ENCODE measurements at places on chromosomes 3 and 15.

DNA sequence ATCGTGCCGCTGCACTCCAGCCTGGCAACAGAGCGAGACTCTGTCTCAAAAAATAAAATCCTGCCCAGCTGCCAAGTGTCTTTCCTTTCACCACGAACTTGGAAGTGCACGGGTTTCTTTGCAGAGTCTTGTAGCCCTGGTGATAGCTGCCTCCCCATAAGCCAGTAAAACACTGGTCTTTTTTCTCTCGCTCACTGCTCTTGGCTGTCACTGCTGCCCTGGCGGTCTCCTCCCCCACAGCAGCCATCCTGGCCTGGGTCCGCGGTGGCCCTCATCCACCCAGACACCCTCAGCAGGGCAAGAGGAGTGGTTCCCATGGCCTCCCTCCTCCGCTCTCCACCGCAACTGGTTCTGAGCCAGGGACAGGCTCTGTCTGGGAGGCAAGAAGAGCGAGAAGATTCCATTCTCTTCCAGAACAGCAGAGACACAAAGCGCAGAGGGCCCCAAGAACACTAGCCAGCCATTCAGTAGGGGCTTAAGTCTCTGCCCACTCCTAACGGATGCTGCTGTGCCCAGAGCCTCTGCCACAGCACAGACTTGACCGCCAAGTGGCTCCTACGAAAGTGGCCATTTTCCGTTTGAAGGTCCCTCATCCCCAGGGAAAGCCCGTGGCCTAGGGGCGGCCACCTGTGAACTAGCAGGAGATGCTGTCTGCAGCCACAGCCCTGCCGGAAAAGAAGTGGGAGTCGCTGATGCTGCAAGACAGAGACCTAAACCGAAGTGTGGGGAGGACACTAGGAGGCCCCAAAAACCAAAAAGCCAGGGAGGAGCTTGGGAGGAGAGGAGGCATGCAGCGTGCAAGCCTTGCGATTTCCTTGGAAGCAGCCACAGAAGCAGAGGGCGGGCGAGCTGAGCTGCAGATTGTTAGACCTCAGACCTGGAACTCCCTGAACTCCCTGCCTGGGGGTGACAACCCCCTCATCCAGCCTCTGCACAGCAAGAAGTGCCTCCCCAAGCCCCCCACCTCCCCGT lies 44.1 kb downstream of the KLHL25 start:
- DNase-seq, result peak; percentile 72

- no peak for DNase-seq
Observed at GRCh38 chr3:17092583-17092933, 207.8 kb downstream of the PLCL2 start.

DNA sequence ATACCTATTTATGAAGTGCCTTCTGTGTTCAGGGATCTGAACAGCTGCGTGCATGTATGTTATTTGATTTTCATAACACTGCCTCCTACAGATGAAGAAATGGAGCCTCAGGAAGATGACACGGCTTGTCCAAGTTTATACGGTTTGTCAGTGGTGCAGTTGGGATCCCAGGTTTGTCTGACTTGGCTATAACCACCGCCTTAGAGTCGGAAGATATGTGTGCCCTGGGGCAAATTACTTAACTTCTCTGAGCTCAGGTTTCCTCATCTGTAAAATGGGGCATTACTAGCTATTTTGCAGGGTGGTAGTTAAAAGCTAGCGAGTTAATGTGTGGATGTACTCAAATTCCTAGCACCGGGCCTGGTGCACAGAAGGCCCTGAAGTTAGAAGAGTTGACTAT lies 54.1 kb upstream of the ANP32A start:
- no peak for DNase-seq

DNA sequence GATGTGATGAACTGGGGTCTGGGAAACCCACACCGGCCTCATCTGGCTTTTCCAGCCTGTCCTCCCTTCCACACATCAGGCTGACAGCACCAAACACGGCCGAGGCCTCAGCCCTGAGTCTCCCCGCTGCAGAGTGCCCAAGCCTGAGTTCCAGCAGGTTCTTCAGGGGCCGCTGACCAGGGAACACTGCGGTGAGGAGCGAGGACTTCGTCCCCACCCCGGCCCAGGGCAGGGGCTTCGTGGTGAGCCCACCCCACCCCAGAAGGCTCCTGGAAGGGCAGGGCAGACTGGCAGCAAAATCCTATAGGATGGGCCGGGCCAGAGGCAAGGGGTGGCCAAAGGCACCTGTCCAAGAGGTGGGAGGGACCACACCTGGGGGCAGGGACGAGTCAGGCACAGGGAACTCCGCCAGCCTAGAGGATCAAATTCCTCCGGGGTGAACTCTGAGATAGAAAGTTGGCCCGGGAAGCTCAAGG lies at the start of gene SLC51A:
SLC51A (plus strand) TSS at position 446 of the 476 bp plus-strand sequence. CDS start 179 bp downstream, outside the sequence.
- DNase-seq, result no peak

DNA sequence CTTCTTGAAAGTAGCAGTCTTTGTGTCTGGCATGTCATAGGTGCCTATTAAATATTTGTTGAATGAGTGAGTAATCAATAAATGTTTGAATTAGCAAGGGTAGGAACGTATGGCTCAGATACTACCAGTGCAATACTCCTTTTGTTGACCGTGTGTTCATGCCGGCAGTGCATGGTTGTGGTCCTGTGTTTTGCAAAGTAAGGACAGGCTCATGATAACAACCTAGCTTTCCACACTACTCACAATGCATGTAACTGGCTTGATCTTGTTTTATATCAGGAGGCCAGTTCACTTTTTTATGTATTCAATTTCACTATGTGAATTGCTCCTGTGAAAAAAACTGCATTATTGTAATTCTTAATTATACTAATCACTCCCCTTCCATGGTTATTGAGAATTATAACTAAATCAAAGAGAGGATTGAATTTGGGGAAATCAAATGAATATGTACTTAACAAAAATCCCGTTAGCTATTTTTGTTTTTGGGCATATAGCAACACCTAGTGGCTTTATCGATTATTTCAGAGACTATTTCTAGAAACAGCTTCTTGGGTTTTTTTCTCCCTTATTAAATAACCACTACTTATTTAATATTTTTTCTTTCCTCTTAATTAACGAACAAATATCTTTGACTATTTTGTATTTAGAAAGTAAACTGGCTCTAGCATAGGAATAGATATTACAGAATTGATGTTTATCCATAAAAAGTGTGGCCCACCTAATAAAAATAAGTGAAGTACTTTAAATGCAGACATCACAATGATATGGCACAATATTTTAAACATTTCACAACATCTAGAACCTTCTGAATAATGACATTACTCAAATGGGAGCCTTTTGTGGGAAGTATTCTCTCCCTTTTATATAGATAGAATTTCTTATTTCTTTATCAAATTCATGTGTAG lies 218.5 kb downstream of the BBX start:
- DNase-seq, result no peak

DNA sequence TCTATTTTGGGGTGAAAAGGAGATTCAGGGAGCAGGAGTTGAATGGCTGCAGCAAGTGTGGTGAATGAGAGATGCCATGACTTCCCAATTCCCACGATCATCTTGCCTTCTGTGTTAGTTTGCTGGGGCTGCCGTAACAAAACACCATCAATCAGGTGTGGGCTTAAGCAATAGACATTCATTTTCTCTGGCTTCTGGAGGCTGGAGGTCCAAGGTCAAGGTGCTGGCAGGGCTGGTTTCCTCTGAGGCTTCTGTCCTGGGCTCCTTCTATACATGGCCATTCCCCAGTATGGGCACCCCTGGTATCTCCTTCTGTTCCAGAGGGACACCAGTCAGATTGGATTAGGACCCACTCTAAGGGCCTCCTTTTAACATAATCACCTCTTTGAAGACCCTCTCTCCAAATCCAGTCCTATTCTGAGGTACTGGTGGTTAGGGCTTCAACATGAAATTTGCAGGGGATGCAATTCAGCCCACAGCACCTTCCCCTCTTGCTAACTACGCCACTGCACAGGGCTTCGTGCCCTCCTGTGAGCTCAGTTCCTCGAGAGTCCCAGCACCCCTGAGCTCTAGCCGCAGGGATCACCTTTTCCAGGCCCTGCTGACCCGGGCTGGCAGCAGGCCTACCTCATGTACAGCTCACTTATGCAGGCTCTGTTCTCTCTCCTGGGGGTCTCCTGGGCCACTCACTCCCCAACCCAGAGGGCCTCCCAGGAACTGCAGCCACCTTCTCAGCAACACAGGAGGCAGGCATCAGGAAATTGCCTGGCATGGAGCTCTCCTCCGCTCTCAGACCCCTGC lies 37.3 kb upstream of the SLC6A11 start:
- no peak for DNase-seq

DNA sequence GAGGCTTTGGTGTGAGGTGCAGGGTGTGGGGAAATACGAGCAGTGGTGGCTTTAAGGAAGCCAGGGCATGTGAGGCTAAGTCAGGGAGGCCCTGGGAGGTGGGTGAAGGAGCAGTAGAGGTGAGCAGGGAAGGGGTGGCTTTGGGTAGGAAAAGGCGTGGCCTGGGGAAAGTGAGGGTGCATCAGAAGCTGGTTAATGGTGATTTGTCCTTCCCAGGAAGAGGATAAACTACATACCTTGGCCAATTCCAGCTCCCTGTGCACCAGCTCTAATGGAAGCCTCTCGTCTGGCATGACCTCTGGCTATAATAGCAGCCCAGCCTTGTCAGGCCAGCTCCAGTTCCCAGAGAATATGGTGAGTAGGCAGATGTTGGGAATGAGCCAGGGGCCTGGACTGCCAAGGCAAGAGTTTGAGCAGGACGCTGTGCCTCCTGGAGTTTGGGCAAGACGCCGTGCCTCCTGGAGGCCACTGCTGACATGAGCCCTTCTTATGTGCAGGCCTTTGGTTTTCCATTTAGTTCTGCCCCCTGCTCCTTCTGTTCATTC lies 41.3 kb downstream of the CDAN1 start:
- no peak for DNase-seq

GRCh38 chr3:59749291-59749690 lies 699.5 kb upstream of the CFAP20DC start:
- DNase-seq, result no peak

GRCh38 chr3:57135964-57136719 lies 29.0 kb downstream of the IL17RD start:
- DNase-seq, result no peak

- DNase-seq, result no peak
Observed at GRCh38 chr15:73175382-73175781, 123.1 kb downstream of the NEO1 start.

DNA sequence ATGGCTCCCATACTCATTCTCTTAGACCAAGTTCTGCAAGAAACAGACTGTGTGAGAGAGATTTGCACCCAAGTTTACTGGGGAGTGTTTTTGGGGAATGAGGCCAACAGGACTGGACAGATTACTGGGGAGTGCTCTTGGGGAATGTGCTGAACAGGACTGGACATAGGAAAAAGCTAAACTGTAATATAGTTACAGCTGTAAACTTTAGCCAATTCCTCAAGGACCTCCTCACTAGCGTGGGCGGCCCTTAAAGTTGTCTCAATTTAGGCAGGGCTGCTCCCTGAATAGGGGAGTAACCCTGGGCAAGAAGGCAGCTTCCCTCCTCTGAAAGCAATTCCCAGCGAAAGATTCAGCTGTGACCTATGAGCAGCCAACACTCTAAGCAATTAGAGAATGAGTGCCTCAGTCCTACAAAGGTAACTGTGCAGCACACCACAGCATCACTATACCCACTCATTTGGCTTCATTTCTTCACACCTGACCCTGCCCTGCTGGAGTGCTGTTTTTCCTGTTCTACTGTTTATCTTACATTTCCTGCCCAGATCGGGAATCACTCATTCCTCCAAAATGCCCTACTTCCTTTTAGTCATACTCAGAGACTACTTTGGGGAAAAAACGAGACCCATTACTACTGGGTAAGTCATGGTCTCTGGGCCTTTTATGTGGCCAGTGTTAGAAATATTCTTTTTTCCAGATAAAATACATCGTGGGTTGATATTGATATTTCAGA lies 41.3 kb upstream of the TRIM42 start:
- DNase-seq, result no peak

DNA sequence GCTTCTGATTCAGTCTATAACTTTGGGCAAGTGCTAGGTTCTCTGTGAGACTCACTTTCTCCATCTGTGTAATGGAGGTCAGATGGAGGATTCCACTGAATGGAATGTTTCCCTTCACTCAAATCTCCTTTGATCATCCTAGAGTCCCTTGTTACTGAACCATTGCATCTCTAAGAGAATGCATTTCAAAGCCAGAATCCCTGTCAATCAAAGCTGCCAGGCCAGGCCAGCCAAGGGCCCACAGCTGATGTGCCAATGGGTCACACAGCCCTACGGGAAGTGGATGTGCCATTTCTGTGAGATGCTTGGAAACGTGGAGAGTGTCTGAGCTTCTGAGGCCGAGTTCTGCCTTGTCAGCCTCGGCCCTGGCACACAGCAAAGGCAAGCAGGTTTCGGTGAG lies 32.4 kb downstream of the SCN5A start:
- DNase-seq, result no peak

DNA sequence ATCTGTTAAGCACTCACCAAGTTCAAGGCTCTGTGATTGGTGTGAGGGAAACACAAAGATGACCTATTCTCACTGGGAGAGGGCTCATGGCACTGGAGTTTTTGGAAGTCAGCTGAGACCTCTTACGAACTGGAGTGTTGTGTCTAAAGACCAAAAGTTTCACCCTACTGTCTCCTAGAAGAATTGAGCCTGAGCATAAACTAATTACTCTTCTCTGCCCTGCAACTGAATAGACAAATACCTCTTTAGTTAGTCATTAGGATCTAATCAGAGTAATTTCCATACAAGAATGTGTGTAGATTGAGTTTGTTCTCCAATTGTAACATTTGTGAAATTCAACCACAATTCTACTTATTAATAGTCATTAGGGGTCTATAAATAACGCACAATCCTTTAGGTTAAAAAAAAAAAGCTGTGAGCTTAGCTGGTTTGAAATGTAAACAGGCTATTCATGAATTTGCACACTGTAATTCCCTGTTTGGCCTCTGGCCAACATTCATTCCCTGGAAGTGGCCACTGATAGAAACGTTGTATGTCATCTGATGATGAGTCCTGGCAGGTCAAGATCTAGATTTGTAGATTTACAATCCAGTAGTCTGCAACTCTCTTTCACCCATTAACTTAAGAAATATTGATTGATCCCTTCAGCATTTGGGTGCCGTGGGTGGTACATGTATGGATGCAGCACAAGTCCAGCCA lies 76.8 kb upstream of the SOX14 start:
- no peak for DNase-seq

All from posterior cingulate gyrus (tissue), 11 donors.